ENCODE measurements at places on chromosomes 2 and 18. TPM values are rescaled to one million over a fixed set of nuclear protein-coding genes. Genes with fewer than 3 reads are reported as not detected.

GRCh38 chr2:15357922-15358321 is 203.2 kb downstream of the NBAS start:
- no peak for DNase-seq

DNA sequence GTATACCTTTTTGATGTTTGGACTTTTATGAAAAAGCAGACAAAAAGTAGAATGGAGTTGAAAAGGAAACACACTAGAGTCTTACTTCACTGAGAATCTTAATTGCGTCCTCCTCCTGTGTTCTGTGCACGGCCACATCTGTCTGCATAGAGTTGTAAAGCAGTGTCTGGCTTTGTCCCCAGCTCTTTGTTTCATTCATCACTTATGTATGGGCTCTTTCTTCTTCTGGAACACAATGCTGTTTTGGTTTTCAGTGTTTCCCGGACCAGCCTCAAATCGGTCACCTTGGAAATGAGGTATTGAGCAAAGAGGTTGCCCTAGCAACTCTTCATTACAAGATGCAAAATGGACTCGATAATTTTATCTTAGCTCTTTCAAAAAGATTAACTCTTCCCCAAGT is 104.3 kb upstream of the CNGA3 start:
- DNase-seq = no peak

GRCh38 chr2:236587861-236588815 is 18.5 kb downstream of the ACKR3 start:
- DNase-seq = no peak

DNA sequence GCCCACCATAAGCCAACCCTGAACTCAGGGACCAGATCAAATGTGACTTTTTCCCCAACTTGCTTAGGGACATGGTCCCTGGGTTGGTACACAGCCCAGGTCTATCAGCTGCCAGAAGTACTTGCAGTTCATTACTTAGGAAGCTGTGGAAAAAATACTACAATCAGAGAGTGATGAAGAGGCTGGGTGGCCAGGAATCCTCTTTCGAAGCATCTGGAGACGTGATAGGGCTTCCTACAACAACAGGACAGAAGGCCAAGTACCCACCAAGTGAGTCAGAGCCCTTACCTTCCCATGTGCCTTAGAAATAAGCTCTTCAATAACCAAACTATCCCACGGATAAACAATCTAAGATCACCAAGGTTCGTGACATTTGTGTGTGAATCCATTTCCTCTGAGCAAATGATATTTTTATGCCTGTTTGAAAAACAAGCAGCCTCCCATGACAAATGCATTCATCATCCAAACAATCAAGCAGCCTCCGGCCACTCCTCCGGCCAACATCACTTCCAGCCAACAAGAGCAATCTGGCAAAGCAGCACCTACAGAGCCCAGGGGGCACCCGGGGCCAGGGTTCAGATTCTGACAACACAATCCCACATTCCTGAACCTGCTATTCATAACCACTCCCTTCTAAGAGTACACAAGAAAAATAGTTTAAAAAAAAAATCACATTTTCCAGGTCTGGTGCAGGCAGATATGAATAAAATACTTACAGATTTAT is 26.4 kb downstream of the TBC1D8 start:
- DNase-seq = no peak

GRCh38 chr2:75475976-75476375 is 84.8 kb downstream of the EVA1A start:
- no peak for DNase-seq

- no peak for DNase-seq
These were observed 41.2 kb downstream of the RPL37A start for GRCh38 chr2:216539791-216540241.

GRCh38 chr2:222494104-222494739 is 69.9 kb downstream of the SGPP2 start:
- DNase-seq = no peak

DNA sequence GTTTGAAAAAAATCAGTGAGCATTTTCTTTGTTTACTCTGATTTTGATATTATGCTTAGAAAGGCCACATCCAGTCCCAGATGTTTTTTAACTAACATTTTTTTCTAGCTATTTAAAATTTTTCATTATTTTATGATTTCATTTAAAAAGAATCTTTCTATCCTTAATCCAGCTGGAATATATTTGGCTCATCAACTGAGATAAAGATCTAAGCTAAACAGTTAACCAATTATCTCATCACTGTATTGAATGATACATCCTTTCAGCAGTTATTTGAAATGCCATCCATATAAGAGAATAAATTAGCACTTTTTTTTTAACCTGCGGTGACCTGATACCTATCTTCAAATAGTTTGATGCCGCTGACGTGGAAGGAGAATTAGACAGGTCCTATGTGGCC is 245.5 kb upstream of the COPS8 start:
- DNase-seq = no peak

AFTPH gene
- 74.8 TPM for polyA plus RNA-seq

- no peak for DNase-seq
These were observed 56.0 kb downstream of the TMEM247 start for GRCh38 chr2:46535360-46535759.

PTPRN gene
- polyA plus RNA-seq = 0.08 TPM

DNA sequence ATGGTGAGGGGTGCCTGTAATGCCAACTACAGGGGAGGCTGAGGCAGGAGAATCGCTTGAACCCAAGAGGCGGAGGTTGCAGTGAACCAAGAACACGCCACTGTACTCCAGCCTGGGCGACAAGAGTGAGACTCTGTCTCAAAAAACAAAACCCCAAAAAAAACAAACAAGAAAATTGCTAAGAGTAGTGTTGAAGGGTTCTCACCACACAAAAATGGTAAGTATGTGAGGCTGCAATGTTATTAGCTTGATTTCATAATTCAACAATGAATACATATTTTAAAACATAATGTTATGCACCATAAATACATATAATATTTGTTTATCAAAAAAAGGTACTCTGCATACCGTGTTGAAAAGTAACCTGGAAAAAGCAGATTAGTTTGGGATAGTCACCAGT is 45.8 kb downstream of the PSMG2 start:
- DNase-seq = no peak

GRCh38 chr2:156300337-156300736 is 32.2 kb downstream of the NR4A2 start:
- DNase-seq = no peak

- no peak for DNase-seq
These were observed 418.0 kb upstream of the TNP1 start for GRCh38 chr2:217277646-217278398.

DNA sequence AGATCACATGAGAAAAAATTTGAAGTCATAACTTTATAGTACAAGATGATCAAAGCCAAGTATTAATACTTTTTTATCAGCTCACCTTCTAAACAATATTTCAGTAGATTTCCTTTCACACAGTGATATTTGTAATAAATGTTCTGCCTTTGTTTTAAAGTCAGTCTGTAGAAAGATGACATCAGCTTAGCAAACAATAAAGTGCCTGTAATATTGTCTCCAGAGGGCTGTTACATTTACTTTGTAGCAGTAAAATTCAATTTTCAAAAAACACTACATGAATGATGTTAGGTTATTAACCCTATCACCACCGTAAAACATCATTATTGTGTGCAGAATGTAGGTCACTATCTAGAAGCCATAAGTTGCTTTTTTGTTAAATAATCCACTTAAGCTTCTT is 49.6 kb downstream of the ZEB2 start:
- no peak for DNase-seq

SPP2 gene
- not detected for polyA plus RNA-seq

DNA sequence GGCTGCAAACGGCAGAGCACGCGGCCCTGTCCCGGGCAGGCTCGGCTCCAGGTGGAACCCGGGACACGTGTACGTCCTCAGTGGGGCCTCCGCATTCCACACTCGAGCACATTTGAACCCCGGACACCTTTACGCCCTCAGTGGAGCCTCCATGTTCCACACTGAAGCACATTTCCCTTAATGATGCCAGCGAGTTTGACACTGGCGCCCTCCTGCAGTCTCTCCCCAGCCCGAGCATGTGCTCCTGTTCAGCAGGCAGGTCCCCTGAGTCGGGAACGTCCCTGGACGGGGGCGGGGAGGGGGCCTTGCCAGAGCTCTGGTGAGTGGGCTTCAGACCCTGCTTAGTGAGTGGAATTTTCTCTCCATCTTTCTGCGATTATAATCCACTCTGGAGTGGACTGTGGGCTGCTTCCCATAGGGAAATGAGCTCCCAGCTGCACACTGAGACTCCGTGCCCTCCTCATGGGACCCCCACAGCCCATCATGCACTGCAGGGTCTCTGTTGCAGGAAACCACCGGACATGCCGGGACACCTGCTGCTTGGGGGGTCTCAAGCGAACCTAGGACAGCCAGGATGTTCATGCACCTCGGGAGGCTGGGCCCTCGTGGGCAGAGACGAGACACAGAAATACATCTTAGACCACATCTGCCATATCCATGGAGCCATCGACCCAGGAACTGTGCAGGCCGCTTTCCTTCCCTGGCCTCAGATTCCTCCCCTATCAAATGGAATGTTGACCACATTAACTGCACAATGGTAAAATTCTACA is 70.3 kb upstream of the SNTG2 start:
- DNase-seq = no peak

DNA sequence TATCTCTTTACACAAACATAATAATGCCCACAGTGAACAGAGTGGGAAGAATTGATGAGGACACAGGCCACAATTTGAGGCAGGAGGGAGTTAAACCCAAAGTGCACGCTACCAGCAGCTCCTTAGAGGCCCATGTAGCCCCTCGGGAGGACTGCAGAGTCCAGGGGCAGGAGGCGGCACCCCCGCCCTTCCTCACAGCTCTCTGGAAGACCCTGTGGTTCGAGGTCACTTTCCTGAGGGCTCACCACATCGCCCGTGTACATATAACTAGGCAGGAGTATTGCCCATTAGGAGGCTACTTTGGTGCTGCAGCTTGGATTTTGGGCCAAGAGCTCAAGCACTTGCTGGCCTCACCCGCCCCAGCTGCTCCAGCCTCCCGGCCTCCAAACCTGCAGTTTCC is 22.2 kb upstream of the CIDEA start:
- no peak for DNase-seq

DNA sequence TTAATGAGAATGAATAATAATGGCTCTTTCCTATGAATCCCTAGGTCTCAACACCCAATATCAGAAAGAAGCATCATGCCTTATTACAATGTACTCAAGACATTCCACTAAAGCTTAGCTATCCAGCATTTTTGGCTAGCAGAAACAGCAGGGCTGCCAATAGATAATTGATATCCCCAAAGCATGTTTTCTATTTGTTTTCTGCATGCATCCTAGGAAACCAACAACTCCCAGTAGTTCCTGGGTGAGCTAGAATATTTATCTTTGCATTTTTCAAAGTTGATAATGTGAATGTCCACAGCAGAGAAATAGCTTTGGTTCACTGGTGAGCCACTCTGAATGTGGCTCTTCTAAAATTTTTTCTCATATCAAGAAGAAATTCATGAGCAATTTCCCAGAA is 5.8 kb upstream of the ANTXR1 start:
- DNase-seq = no peak

All from right renal cortex interstitium (tissue), 3 donors.